Stimulated activated CD4-positive, alpha-beta T cell treated with anti-CD3 and anti-CD28 coated beads, TNF-alpha, amount 100 ng/mL, for 4 hours (primary cell): ENCODE measurements at places on chromosomes 12 and 14.

DNA sequence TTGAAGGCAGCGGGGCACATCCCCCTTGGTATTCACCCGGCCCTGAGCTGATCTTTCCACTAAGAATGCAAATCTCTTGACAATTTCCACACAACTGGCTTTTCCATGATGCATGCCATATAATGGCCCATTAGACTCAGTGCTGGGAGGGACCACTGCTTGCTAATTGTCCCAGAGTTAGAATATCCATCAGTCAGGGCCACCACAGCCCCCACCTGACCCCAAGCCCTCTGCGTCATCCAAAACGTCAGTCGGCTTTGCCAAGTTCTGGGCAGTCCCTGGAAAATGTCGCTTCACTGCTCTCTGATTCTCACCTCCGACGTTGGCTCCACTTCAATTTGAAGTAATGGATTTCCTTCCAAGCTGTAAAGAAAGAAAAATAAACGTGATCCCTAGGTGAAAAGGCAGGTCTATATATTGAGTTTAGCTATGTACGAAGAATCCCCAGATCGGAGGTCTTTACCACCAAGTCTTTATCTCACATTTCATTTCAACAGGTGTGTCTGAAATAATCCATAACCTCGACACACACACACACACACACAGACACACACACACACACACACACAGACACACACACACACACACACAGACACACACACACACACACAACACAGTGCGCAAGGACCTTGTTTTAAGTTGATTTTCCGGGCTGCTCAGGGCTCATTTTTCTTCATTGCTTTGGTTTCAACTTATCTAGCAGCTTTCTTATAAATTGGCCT lies 165.5 kb upstream of the NOS1 start:
- DNase-seq = no peak

DNA sequence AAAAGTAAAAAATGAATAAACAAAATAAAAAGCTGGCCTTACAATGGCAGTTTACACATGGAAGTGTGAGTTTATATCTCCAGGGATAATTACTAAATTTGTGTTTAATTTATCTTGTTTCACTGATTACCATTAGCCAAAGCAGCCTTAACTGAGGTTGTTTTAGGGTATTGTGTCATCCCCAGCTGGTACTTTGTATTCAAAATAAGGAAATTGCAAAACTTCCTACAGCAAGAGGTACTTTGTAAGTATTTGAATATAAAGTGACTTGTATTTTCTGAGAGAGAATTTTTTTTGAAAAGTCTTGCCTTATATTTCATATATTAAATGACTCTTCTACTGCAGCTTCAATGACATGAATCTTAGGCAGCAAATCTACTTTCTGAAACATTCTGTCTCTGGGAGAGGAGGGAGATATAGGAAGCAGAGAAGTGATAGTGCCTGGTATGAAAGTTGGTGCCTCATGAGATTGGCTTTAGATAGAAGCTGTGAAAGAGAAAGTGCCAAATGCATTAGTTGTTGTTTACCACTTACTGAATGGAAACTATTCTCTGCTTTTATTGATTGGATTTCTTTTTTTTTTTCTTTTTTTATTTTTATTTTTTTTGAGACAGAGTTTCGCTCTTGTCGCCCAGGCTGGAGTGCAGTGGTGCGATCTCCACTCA lies 6.7 kb downstream of the FNTB start:
- DNase-seq = no peak

DNA sequence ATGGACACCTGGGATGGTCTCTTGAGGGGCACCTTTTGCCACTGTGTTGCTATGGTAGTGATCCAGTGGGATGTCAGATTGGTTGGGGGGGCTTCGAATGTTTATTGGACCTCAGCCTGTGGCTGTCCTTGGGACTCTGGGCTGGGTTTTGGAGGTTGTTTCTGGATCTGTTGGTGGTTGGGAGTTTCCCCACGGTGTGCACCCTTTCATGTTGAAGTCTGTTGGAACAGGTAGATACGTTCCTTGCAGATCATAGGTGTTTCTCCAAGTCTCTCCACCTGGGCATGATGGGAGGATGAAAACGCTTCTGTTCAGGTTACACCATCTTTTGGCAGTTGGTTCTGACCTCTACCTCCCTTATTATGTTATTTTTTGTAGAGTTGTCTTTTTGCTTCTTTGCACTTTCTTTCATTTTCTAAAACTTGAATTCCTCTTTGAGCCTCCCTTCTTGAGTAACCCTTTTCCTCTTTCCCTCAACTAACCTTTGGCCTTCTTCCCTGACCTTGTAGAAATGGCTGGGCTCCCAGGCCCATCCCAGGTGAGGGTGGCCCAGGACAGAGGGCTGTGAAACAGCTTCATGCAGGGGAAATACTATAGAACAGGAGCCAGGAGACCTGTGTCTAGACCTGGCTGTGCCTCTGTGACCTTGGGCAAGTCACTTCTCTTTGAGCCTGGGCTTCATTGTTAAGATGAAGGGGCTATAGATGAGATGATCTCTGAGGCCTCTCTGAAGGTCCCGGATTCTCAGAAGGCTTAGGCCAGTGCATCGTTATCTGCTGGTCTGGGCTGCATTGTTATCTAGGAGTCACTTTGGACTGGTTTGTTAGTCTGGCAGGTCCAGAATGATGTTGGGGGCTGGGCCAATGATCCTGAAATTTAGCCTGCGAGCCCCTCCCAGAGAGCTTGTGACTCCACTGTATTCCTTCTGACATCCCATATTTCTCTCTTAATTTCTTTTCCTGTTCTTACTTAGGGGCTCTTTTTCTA lies 2.0 kb downstream of the ATN1 start:
- DNase-seq = no peak

GRCh38 chr12:29901585-29901984 lies 117.8 kb upstream of the TMTC1 start:
- no peak for DNase-seq

DNA sequence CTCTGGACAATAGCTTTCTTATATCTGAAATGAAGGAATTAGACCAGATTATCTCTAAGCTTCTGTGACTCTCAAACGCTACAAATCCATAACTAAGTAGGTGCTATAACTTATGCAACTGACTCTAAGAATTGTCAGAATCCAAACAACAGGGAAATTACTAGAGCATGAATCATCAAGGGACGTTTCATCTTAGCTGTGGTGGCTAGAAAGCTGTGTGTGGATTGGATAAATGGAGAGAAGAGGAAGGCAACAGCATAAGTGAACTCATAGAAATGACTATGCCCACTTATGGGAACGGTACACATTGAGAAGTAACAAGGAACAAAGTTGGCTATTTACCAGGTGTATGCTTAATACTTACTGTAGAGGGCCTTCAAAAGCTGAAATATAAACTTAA lies 96.0 kb upstream of the NEDD1 start:
- DNase-seq = no peak

DNA sequence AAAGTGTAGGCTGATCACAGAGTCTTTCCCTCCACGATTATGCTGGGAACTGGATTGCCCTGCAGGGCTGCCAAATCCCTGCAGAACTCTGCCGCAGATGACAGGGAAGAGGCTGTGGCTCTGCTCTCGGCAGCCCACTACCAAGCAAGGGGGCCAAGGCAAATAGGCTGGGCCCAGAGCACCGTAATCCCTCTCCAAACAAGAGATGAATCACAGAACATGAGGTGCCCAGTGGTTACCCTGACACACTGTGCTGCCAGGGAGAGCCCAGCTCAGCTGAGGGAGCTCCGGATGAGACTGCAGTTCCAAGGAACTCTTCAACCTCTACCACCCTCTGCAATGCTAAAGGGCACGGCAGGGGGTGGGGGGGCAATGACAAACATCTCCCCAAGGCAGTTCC lies 33.9 kb downstream of the STON2 start:
- no peak for DNase-seq

GRCh38 chr14:77270361-77271112 lies 469 bp downstream of the NGB start:
- DNase-seq = no peak

DNA sequence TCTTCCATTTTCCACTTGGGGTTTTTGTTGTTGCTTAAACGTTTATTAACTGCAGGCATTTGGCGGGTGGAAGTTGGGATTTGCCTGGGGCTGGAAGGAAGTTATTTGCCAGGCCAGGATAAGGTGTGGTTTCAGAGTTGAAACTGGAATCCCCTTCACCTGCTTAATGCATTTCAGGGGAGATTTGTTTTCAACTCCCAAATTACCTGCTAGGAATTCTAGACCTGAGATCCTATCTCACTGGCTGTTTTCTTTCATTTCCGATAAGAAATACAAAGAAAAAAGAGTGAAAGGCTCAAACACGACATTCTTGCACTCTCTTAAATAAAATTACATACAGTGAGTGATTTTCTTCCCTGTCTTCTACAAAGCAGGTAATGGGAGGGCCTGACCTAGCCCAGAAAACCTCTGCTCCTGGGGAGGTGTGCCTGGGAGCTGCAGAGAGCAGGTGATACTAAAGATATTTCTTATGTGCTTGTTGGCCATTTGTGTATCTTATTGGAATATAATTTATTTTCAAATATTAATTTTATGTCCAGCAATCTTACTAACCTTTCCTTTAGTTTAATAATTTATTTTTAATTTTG lies 278.2 kb downstream of the ZFP36L1 start:
- DNase-seq = no peak

- no peak for DNase-seq
Observed at GRCh38 chr14:72528059-72528862, 365.6 kb downstream of the DPF3 start.

DNA sequence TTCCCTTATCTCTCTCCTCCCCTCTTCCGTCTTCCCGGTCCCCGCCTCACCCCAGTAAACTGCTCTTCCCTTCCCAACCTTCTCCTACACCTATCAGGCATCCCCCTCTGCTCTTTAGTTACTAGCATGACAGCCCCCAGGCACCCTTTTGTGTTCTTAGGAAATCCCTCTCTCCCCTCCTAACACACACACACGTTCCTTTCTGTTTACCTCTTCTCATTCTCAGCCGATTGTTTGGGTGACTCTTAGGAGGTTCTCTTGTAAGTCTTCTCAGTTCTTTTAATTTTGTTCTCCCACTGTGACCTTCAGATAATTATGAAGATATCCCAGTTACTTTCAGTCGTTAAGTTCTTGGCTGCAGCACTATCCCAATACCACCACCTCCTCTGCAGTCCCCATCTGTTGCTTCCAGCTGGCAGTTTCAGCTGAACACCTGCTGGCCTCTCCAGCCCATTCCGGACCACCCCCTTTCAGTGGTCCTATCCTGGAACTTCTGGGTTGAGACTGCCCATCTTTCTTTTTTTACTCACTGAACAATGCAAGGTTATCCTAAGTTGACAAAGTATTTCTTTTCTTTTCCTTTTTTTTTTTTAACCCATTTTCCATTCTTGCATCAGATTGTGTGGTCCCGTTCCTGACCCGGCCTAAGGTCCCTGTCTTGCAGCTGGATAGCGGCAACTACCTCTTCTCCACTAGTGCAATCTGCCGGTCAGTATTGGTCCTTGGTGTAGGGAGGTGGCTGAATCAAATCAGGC lies 711 bp downstream of the MARS1 start:
- no peak for DNase-seq

GRCh38 chr12:117836999-117837736 lies 131.6 kb downstream of the KSR2 start:
- DNase-seq = peak; percentile 39

DNA sequence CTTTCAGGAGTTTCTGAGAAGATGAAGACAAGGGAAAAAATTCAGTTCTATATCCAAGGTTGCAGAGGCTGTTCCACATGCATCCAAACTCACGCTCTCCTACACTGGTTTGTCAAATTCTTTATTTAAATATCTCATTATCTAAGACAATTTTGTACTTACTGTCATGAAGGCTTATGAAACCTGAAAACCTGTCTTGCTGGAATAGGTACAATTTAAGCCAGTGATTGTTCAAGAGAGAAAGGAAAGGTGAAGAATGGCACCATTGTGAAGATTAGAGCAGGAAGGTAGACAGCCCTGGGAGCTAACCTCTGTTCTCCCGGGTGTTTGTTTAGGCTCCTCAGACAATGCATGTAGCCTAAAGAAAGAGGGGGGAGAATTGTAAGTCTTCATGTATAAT lies 315.1 kb upstream of the PRKD1 start:
- DNase-seq = no peak

- DNase-seq = no peak
Observed at GRCh38 chr12:83932011-83932410, 980.6 kb downstream of the SLC6A15 start.

DNA sequence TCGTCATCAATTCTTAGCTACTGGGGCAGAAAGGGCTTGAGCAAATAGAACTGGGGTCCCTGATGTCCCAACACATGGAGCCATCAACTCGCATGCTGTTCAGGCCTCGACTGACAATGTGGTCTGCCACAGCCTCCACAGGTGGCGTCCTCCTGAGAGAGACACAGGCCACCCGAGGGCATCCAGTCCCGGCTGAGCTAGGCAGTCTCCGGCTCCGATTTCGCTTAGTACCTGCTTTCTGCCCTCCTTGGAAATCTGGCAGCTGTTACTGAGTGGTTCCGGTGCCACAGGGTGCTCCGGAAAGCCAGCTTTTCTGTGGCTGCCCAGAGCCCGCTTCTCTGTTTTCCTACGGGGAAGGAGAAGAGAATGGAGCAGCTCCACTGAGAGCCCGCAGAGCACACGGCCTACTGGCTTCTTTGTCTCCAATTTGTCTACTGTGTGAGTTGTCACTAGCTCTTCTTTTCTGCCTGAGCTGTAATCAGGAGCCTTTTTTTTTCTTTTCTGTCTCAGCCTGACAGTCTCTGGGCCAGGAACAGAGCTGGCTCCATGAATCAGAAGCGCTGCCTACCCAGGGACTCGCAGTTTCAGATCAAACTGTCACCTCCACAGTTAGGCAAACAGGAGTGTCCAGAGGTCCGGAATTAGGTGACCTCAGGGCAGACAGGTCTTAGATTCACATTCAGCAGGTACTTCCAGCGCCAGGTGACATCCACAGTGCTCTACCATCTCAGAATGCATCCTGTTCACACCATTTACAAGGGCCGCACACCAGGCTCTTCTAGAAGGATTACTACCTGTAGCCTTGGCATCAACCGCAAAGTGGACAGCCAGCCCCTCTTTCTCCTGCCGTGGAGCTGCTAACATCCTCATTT lies 73.3 kb downstream of the MOK start:
- DNase-seq = no peak

DNA sequence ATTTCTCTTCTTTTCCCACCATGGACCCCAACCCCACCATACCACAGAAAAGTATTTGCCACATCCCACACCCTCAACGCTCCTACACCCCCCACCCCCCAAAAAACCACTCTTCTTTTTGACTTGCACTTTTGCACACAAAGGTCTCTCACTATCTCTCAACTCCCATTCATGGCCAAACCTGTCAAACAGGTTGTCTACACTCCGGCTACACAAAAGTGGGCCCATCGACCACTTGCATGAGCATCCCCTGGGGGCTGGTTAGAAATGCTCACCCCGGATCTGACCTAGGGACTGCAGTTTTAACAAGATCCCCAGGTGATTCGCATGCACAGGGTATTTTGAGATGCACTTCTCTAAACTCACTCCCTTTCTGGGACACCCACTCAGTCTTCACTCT lies 248.2 kb downstream of the DPF3 start:
- no peak for DNase-seq

DNA sequence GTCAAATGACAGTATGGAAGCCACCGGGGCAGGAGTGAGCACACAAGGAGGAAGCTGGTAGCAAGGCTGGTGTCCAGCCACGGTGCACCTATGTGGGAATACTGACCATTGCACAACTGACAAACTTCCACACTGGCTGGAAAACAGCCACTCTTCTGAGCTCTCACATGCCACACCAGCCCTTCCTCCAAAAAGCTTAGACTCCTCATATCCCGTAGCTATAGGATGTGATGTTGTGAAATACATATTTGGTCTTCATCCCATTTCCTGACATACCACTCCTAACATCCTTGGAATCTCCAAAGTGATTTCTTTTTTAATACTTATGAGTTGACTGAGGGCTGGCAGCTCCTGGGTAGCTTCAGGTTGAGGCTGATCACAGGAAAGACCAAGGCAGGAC lies 103.6 kb downstream of the NTF3 start:
- no peak for DNase-seq
